ENCODE measurements at places on chromosomes 7 and 10. TPM values are rescaled to one million over a fixed set of nuclear protein-coding genes. Genes with fewer than 3 reads are reported as not detected.

GRCh38 chr7:76060842-76061241, 12.9 kb downstream of the MDH2 start:
- H3K36me3 ChIP-seq = peaks cover 67% of the 10 kb centered on the region
- no peak overlapping the region for H3K4me3 ChIP-seq
- no peak for DNase-seq
- no peak overlapping the region for H3K27ac ChIP-seq
- peaks cover 14% of the 10 kb centered on the region for H3K4me1 ChIP-seq
- no peaks in the 10 kb centered on the region for H3K27me3 ChIP-seq

Gene CALHM3
- total RNA-seq = not detected

GRCh38 chr10:106278383-106278782, 886.1 kb downstream of the SORCS1 start:
- DNase-seq = no peak
- no peak overlapping the region for H3K4me3 ChIP-seq
- H3K4me1 ChIP-seq = no peaks in the 10 kb centered on the region
- H3K27ac ChIP-seq = no peak overlapping the region
- no peaks in the 10 kb centered on the region for H3K27me3 ChIP-seq

DNA sequence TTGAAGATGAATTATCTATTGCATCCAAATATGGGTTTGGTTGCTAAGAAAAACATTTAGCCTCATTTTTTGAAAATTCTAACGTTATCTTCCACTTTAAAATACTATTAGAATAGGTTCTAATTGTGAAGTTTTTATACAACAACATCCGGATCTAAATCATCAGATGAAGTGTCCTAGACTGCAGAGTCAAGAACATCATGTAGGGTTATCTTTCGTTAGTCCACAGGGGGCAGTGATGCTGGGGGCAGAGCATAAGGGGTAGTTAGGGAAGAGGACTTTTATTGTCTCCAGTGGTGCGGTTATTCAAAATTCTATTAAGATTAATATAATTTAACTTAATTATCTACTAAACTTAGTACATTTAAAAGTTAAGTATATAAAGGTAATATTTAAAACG, 990.6 kb upstream of the PHF14 start:
- no peaks in the 10 kb centered on the region for H3K27me3 ChIP-seq
- no peaks in the 10 kb centered on the region for H3K36me3 ChIP-seq
- no peak for DNase-seq

Gene HOXA4
- 20.7 TPM for total RNA-seq

- DNase-seq = no peak
- H3K4me3 ChIP-seq = no peak overlapping the region
- H3K27me3 ChIP-seq = no peaks in the 10 kb centered on the region
- no peak overlapping the region for H3K27ac ChIP-seq
- H3K4me1 ChIP-seq = peaks cover 14% of the 10 kb centered on the region
Observed at GRCh38 chr10:73017955-73018480, 63.4 kb upstream of the PLA2G12B start.

GRCh38 chr7:137791930-137792329, 54.8 kb downstream of the DGKI start:
- H3K27ac ChIP-seq = no peak overlapping the region
- DNase-seq = no peak
- no peaks in the 10 kb centered on the region for H3K27me3 ChIP-seq
- H3K4me3 ChIP-seq = no peak overlapping the region
- H3K36me3 ChIP-seq = no peaks in the 10 kb centered on the region

Gene UNC5B
- total RNA-seq = 3.0 TPM

- H3K4me3 ChIP-seq = no peak overlapping the region
- no peaks in the 10 kb centered on the region for H3K27me3 ChIP-seq
- H3K36me3 ChIP-seq = no peaks in the 10 kb centered on the region
- H3K4me1 ChIP-seq = no peaks in the 10 kb centered on the region
- peak; percentile 34 for DNase-seq
Observed at GRCh38 chr10:37434091-37434490, 308.7 kb downstream of the ANKRD30A start.

Gene TMEM270
- not detected for total RNA-seq

DNA sequence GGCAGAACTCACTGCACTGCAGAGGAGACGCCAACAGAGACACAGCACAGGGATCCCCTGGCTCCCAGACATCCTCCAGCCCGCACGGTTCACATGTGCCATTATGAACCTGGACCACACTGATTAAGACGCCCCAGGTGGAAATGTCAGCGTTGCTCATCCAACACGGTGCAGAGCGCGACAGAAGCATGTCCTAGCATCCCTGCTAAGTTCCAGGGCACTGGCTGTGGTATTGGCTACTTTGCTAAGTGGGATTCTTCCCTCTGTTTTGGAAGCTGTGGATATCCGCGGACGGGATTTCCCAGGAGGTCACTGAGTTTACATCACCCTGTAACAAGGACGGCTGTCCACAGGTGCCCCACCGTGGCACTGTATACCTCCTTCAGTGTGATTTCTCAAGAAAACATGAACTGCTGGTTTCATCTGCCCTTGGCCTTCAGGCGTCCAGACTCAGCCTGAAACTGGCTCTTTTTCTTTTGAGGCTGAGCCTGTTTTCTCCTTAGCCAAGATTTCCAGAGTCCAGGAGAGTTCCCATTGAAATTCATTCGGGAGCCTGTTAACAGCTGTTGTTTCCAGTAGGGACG, 324.0 kb downstream of the WDR37 start:
- DNase-seq = peak; percentile 64
- H3K27me3 ChIP-seq = peaks cover 69% of the 10 kb centered on the region
- no peak overlapping the region for H3K27ac ChIP-seq
- H3K36me3 ChIP-seq = no peaks in the 10 kb centered on the region

DNA sequence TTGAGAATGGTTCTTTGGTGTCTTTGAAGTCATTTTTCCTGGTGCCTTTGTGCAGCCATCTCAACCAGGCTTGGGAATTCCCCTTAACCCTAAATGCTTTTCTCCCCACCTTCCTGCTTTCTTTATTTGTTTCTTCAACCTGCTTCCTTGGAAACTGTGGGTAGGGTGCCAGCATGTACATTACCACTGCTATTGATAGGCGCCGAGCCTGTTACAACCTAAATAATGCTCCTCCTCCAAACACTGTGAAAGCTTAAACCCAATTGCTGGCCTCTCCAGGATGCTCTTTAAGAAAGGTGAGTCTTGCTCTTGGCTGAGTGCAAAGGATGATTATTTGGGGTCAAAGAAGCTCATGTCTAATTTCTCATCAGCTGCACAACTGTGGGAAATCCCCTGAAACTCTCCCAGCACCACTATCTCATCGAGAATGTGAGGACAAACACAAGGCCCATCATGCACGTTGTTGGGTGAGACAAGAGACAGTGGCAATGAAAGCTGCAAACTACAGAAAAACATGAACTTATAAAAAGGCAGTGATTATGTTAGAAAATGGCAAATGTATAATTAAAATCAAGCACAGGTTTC, 285.5 kb upstream of the IGFBP3 start:
- no peaks in the 10 kb centered on the region for H3K27me3 ChIP-seq
- no peak for DNase-seq
- H3K4me3 ChIP-seq = no peak overlapping the region
- no peaks in the 10 kb centered on the region for H3K4me1 ChIP-seq

- H3K27me3 ChIP-seq = no peaks in the 10 kb centered on the region
- no peak overlapping the region for H3K4me3 ChIP-seq
- no peaks in the 10 kb centered on the region for H3K4me1 ChIP-seq
- no peaks in the 10 kb centered on the region for H3K36me3 ChIP-seq
- no peak overlapping the region for H3K27ac ChIP-seq
- no peak for DNase-seq
Observed at GRCh38 chr7:30671793-30672465, 10.3 kb downstream of the CRHR2 start.

Gene STAM
- total RNA-seq = 15.6 TPM

DNA sequence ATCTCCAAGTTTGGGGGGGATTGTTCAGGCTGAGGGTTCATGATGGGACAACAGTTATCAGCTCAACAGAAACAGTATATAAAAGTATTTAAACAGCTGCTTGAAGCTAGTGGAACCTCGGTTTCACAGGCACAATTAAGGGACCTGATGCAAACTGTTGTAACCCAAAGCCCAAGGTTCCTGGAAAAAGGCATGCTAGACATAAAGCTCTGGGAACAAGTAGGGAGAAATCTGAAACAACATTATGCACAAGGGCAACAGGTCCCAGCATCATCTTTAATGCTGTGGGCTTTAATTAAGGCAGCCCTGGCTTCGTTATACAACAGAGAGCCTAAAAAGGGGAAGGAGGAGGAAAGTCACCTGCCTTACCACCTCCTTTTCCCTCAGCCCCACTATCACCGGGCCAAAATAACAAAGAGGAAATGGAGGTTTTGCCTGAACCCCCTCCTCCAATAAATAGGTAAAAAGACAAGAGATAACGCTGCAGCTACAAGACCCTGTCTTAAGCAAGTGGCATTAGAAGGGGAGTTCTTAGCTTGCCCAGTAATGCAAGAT, 83.2 kb upstream of the GPR22 start:
- DNase-seq = no peak
- H3K4me1 ChIP-seq = peaks cover 4% of the 10 kb centered on the region
- H3K4me3 ChIP-seq = no peak overlapping the region
- H3K27ac ChIP-seq = no peak overlapping the region

DNA sequence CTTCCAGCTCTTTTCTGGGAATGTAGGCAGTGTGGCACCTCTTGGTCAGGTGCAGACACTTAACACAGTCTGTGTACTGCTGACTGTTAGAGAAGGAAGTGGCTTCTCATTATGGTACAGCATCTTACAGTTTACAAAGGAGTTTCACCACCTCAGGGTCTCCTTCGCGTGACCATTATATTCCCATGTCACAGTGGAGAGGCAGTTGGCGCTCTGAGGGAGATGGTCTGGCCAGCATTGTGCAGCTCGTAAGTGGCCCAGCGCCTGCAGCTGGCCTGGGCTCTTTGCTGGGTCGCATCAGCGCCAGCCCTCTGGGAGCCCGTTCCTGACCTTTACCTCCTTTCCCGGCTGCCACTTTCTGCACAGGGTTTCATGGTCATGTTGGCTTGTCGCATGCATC, 15.4 kb downstream of the TSPAN15 start:
- no peaks in the 10 kb centered on the region for H3K36me3 ChIP-seq
- H3K4me1 ChIP-seq = peaks cover 98% of the 10 kb centered on the region
- H3K27me3 ChIP-seq = no peaks in the 10 kb centered on the region
- peak overlapping the region; percentile 89 for H3K27ac ChIP-seq

Gene CYP3A7
- 0.34 TPM for total RNA-seq

Gene ANKRD26
- 7.4 TPM for total RNA-seq

DNA sequence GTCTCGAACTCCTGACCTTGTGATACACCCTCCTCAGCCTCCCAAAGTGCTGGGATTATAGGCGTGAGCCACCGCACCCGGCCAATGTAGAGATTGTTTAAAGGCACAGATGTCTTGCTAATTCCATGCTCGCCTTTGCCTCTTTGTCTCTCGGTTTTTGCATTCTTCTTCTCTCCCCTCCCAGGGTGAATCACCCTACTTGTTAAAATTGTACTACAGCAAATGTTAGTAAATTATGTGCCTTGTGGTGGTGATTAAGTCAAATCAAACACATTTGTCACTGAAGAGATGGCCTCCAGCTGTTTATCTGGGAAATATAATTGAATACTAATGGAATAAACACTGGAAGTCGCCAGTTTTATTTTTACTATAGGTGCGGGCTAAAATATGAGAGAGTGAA, 384.4 kb upstream of the AUTS2 start:
- no peaks in the 10 kb centered on the region for H3K36me3 ChIP-seq
- H3K4me1 ChIP-seq = peaks cover 6% of the 10 kb centered on the region
- no peaks in the 10 kb centered on the region for H3K27me3 ChIP-seq
- H3K4me3 ChIP-seq = no peak overlapping the region
- DNase-seq = no peak

DNA sequence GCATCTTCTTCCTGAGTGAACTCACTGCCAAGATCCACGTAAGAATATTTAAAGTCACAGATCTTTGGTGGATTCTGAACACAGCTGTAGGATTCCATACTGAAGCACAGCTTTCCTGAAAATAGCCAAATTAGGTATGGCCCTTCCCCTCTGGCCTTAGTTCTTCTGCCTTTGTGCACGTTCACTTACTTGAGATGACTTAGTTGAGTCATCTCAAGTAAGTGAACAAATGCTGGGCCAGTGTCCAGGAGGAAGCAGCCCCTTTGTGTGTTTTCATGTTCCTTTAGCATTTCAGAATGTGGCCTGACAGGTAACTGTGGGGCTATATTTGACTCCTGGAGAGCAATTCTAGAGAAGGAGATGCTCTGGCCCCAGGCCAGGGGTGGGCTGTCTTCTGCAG, 51.5 kb downstream of the CCNY start:
- no peak overlapping the region for H3K4me3 ChIP-seq
- no peak overlapping the region for H3K27ac ChIP-seq
- peaks cover 32% of the 10 kb centered on the region for H3K4me1 ChIP-seq
- no peak for DNase-seq
- no peaks in the 10 kb centered on the region for H3K27me3 ChIP-seq

Gene EBF3
- total RNA-seq = 3.6 TPM

DNA sequence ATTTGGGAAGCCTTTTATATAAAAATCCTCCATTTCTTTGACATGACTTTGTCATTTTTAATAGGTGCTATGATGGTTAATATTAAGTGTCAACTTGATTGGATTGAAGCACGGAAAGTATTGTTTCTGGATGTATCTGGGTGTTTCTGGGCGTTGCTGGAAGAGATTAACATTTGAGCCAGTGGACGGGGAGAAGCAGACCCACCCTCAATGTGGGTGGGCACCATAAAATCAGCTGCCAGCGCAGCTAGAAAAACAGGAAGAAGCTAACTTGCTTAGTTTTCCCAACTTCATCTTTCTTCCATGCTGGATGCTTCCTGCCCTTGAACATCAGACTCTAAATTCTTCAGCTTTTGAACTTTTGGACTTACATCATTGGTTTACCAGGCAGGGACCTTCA, 1003.0 kb downstream of the SORCS3 start:
- H3K4me1 ChIP-seq = no peaks in the 10 kb centered on the region
- no peaks in the 10 kb centered on the region for H3K36me3 ChIP-seq
- no peak overlapping the region for H3K4me3 ChIP-seq
- H3K27me3 ChIP-seq = no peaks in the 10 kb centered on the region
- no peak overlapping the region for H3K27ac ChIP-seq

Gene SPAM1
- not detected for total RNA-seq

DNA sequence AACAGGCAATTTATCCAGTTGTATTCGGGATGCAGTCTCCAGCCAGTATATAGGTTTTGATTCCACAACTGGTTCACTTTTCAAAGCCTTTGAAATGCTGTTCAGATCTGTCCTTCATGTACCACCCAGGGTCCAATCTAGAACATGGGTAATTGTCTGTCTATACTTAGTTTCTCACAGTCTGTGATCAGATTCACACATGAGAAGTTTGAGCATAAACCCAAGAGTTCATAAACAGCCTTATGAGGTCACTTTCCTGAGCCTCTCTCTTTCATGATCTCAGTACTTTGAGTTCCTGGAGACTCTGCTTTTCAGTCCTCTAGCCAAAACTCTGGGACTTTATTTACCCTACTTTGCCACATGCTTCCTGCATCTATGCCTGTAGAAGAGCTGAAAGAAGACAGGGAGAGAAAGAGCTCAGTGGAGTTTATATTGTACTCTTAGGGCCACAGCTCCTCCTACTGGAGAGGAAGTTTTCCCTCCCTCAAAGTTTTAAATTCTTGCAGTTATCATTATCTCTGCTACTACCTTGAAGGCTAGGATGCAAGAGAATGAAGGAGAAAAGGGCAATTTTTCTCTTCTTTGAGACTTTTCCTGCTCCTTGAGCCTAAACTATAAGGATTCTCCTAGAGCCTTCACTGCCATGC, 172.0 kb downstream of the ZEB1 start:
- no peak for DNase-seq
- no peaks in the 10 kb centered on the region for H3K27me3 ChIP-seq
- no peak overlapping the region for H3K27ac ChIP-seq
- H3K36me3 ChIP-seq = no peaks in the 10 kb centered on the region

Gene HYAL4
- total RNA-seq = not detected

All from esophagus muscularis mucosa (tissue), 4 donors.